Mesenteric fat pad (tissue), 1 donor: ENCODE measurements at places on chromosomes 12 and 14.

- DNase-seq = no peak
These were observed 5.4 kb upstream of the AMN start for GRCh38 chr14:102917056-102917385.

GRCh38 chr12:130127912-130128789, 34.1 kb upstream of the FZD10 start:
- DNase-seq = no peak

DNA sequence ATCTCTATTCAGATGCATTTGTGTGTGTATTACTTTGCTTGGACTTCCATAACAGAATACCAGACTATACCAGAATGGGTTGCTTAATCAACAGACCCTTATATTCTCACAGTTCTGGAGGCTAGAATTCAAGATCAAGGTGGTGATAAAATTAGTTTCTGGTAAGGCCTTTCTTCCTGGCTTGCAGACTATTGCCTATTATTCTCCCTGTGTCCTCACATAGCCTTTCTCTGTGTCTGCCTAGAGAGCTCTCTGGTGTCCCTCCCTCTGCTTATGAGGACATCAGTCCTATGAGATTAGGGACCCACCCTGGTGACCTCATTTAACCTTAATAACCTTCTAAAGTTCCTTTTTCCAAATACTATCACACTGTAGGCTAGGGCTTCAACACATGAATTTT, 106.0 kb downstream of the FAR2 start:
- no peak for DNase-seq

GRCh38 chr14:100727086-100727872, 587 bp downstream of the DLK1 start:
- DNase-seq = no peak

GRCh38 chr12:18935371-18935965, 194.1 kb upstream of the PLEKHA5 start:
- no peak for DNase-seq

- DNase-seq = no peak
These were observed 1048.9 kb downstream of the BCL11B start for GRCh38 chr14:98223106-98223505.

DNA sequence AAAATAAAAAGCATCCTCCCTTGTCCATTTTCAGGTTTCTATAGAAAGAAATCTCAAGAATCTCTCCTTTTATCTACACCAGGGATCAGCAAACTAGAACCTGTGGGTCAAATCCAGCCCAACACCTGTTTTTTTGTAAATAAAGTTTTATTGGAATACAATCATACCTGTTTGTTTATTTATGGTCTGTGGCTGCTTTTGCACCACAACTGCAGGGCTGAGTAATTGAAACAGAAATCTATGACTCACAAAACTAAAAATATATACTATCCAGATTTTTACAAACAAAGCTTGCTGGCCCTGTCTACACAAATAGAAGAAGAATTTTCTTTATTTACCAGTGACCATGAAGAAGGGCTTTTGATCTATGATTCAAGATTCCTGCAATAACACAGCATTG, 95.1 kb upstream of the COCH start:
- no peak for DNase-seq

- no peak for DNase-seq
These were observed 140.0 kb downstream of the DAD1 start for GRCh38 chr14:22448905-22449599.
